ENCODE measurements at places on chromosomes 7 and 10.

- no peak for DNase-seq
These were observed 148.4 kb downstream of the SEMA3D start for GRCh38 chr7:85038466-85038865.

DNA sequence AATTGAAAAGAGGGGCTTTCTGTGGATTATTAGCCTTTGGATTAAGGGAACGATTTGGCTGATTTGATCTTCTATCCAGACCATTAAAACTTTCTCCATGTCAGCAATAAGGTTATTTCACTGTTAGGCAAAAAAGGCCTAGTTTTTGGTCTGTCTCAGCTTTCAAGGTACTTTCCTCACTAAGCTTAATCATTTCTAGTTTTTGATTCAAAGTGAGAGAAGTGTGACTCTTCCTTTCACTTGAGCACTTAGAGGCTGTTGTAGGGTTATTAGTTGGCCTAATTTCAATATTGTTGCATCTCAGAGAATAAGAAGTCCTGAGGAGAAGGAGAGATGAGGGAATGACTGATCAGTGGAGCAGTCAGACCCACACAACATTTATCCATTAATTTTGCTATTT lies 596.0 kb upstream of the TPK1 start:
- no peak for DNase-seq

- DNase-seq: no peak
These were observed 24.3 kb downstream of the PTPN12 start for GRCh38 chr7:77561352-77561751.

GRCh38 chr10:123415523-123415922 lies 250.6 kb upstream of the GPR26 start:
- no peak for DNase-seq

- DNase-seq: no peak
These were observed 19.0 kb upstream of the ELFN1 start for GRCh38 chr7:1651031-1651446.

GRCh38 chr7:100974021-100974420 lies 4.7 kb downstream of the MUC12 start:
- DNase-seq: no peak
